ENCODE measurements at places on chromosomes 1 and 21. TPM values are rescaled to one million over a fixed set of nuclear protein-coding genes. Genes with fewer than 3 reads are reported as not detected.

HORMAD1 gene
- polyA plus RNA-seq = 0.34 TPM

DENND2D gene
- polyA plus RNA-seq = not detected

HES2 gene
- not detected for polyA plus RNA-seq

HAO2 gene
- polyA plus RNA-seq = not detected

ACTN2 gene
- polyA plus RNA-seq = 6.1 TPM

NOTCH2NLA gene
- polyA plus RNA-seq = not detected

AK5 gene
- polyA plus RNA-seq = 7.1 TPM

DYNLT5 gene
- not detected for polyA plus RNA-seq

GRHL3 gene
- not detected for polyA plus RNA-seq

OSCP1 gene
- 16.2 TPM for polyA plus RNA-seq

TFF2 gene
- polyA plus RNA-seq = not detected

DYRK1A gene
- 87.7 TPM for polyA plus RNA-seq
